ENCODE measurements at places on chromosomes 5 and 9. TPM values are rescaled to one million over a fixed set of nuclear protein-coding genes. Genes with fewer than 3 reads are reported as not detected.

The DAPK1 gene
- 131 TPM for total RNA-seq

The TNC gene
- 11.4 TPM for total RNA-seq

The TMC1 gene
- 0.95 TPM for total RNA-seq

The ABLIM3 gene
- 0.56 TPM for total RNA-seq

GRCh38 chr9:136531904-136532798 lies 13.7 kb downstream of the NOTCH1 start:
- DNase-seq, result no peak

GRCh38 chr5:164435576-164435975 lies 930.2 kb downstream of the MAT2B start:
- DNase-seq, result no peak

DNA sequence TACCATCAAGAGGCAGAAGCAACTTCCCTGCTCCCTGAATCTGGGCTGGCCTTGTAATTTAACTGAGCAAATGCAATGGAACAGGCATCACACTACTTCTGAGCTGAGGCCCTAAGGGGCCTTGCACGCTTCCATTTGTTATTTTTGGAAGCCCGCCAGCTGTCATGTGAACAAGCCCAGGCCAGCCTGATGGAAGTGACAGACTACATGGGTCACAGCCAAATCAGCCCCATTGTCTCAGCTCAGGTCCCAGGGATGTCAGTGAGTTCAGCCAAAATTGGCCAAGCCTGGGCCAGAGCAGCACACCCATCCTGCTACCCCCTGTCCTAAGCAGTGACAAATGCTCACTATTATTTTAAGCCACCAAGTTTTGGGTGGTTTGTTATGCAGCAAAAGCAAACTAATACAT lies 72.8 kb downstream of the PRRT1B start:
- no peak for DNase-seq

- DNase-seq, result no peak
These were observed 903.8 kb downstream of the EFNA5 start for GRCh38 chr5:106766916-106767315.

DNA sequence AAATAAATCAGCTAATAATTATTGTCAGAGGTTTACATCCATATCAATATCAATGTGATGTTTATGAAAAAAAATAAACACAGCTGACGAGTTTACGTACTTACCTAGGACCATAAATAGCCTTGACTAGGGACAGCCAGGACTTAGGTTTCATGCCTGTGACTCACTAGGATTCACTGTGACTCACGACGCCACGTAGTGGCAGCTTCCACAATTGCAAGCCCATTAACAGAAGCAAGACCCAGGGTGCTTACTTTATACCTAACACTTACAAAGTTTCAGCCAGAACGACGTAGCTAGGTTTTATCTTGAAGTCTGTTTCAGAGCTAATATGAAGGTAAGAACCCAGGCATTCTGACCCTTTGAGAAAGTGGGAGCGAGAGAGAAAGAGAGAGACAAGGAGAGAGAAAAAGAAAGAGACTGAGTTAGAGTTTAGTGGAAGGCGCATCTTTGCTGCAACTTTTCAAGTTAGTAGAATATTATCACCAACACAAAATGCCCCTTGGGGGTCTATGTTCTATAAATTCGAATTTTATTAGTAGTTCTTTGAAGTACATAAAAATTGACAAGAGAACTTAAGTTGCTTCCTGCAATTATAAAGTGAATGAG lies 191.2 kb downstream of the GNA14 start:
- peak; percentile 92 for DNase-seq

DNA sequence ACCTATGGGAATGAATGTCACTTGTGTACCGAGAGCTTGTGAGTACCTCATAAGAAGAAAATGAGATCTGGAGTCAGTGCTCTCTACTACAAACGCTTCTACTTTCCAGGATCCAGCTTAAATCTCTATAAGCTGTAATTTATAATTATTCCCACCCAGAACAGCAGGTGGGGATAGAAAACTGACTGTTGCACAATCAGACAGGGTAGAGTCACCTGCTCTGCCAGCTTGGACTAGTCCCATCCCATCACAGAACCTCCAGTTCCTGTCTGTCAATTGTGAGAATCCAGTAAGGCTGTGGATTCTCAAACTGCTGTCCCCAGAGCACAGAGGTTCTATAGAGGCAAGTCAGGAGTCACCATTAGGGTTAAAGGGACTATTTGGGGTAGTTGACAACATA lies 2.0 kb downstream of the SPINK7 start:
- DNase-seq, result no peak

DNA sequence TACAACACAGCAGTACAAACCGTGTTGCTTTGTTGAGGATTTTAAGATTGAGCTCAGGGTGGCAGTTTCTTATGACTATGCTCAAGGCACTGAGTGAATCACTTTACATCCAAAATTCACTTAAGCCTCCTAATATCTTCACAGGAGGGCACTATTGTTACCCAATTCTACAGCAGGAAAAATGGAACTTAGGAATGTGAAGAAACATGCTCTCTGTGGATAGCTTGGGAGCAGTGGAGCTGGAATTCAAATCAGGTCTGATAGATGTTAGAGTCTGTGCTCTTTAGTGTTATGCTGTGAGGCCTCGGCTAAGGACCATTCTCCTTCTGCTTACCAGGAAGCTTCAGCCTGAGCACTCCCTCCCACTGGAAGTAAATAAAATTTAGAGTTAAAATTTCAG lies 18.7 kb upstream of the HMHB1 start:
- DNase-seq, result no peak

DNA sequence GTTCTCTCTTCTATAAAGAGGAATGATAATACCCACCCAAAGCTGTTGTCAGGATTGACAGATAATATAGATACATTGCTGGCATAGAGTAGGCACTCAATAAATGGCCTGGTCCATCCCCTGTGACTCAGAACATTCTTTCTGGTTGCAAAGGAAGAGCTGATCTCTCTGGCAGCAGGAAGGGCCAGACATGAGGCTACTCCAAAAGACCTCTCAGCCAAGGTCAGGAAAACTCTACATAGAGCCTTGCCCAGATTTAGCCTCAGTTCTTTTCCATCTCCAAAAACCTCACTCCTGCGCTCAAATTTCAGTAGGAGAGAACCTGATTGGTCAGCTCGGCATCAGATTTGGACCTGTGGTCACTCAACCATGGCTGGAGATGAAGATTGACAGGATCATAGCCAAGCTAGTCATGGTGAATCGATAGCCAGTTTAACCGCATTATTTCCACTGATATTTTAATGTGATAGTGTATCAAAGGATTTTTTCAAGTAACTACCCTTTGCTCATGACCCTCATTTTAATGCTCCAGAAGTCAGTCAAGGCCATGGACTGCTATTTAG lies 319.6 kb downstream of the DRD1 start:
- DNase-seq, result no peak

DNA sequence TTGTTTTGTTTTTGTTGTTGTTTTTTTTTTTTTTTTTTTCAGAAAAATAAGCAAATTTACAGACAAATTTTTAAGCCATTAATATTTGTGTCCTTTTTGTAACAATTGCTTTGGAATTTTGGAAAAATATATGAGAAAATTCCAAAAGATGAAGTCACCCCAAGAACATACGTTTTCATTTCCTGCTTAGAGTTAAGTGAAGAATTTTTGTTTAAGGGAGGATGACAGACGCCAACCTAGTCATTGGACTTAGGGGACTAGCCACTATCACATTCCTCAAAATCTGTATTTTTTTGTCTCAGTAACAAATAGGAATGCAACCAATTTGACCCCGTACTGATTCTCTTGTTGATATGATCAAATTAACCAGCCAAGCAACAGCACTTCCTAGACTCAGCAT lies 433.9 kb upstream of the SLC30A5 start:
- no peak for DNase-seq

DNA sequence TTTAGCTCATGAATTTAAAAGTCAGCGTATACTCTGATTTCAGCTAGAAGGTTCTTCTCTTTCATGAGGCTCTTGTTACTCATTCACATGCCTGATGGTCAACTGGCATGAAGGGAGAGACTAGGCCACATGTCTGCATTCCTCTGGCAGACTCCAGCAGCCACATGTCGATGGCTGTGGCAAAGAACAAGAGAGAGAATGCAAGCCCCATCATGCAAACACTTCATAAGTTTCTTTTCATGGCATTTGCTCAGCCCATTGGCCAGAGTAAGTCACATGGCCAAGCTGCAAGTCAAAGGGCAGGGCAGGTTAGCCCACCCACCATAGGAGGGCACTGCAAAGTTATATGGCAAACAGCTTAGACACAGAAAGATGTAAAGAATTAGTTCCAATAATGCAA lies 5.4 kb downstream of the KCNV2 start:
- no peak for DNase-seq

DNA sequence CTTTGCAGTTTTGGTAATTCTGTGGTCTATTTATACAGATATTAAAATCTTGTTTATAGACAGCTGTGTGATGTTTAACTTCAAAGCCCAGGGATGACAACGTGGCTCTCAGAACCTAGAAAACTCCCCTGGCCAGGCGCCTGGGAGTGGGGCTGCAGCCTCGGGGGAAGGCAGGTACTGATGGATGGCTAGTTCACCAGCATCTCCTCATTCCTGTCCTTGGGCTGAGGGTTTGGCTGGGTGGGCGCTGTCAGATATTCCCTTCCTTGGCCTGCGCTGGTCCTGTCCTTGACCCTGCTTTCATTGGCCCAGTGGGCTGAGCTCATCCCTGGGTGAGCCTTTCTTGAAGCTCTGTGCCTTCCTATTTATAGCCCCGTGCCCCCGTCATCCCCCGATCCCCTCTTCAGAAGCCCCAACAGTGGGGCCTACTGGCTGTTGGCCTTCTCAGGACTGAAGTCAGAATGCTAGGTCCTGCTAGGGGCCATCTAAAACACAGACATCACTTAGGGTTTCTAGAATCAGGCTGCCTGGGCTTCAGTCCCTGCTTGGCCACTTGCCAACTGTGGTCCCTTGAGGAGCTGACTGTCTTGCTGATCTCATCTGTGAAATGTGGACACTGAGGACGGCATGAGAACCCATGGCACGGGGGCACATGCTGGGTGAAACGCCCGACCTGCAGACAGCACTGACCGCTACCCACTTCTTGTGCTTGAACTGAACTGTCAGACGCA lies 20.9 kb downstream of the SH3GLB2 start:
- DNase-seq, result no peak

- peak; percentile 100 for DNase-seq
These were observed 46.6 kb upstream of the IPPK start for GRCh38 chr9:92716557-92716956.

GRCh38 chr5:6631441-6631840 lies 1.4 kb downstream of the NSUN2 start:
- no peak for DNase-seq

DNA sequence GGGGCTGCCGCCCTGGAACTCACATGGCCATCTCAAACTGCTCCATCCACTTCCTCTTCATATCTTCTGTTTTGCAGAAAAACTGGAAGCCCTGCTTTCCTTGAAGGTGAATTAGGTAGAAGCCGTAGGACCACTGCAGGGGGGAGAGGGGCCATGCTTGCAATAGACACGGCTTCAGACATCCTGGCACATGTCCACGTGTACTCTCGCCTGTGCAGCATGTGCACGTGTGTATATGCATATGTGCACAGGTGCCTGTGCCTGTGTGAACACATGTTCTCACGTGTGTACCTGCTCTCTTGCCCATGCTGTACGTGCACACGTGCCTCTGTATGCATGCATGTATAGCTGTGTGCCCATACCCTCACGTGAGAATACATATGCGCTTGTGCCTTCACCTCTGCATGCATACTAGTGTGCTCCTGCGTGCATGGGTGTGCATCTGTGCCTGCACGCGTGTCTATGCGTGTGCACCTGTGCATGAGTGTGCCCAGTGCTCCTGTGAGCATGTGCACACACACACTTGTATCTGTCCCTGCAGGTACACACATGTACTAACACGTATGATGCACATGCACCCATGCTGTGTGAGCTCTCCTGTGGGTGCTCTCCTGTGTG lies 47.7 kb upstream of the SARDH start:
- no peak for DNase-seq

DNA sequence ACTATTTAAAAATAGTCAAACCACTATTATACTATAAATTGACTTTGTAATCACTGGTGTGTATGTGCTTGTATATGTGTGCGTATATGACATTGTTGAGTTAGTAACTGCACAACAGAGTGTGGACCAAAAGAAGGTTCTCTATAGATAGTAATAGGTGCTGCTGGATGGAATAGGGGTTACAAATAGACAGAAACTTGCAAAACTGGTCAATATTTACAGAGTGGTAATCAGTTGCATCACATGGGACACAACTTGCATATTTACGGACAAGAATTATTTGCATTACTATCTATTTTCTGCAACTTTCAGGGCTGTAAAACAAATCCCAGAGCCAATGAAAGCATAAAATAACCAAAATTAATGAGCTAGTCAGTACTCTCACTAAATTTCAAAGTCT lies 42.4 kb downstream of the TNFSF8 start:
- no peak for DNase-seq

DNA sequence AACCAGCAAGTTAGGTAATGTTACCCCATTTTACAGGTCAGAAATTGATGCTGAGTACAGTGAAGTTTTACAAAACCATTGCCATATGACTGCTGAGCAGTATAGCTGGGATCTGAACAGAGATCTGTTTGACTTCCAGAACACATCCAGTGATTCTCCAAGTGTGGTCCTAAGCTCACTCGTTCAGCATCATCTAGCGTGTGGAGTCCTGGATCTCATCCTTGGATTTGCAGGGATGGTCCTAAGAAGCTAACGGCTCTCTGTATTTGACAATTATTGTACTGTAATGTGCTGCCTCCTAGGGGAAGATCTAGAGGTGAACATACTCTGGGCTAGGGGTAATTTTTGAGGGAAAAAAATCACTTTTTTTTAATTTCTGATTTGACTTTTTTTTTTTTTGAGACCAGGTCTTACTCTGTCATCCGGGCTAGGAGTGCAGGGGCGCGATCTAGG lies 1.4 kb downstream of the SLC26A2 start:
- no peak for DNase-seq

- no peak for DNase-seq
These were observed 651.3 kb upstream of the ACO1 start for GRCh38 chr9:31733166-31733565.

DNA sequence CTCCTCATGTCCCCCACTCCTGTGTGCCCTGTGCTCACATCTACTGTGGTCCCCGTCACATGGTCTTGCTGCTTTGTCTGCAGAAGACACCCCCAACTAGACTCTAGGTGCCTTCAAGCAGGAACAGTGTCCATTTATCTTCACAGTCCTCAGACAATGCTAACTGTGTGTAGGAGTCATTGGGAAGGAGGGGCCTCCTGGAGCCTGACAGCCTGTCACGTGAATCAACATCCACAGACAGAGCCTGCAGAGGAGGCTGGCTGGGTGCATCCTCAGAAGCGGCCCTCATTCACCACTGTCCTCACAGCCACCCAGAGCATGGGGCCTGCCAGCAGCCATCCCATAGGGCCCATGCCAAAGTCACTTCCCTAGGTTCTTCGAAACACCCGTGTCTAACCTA lies 98.7 kb downstream of the MED10 start:
- DNase-seq, result no peak

- no peak for DNase-seq
These were observed 335.7 kb upstream of the RPS23 start for GRCh38 chr5:82613891-82614290.
